Testis (tissue), 5 donors: ENCODE measurements at places on chromosomes 6 and 20.

DNA sequence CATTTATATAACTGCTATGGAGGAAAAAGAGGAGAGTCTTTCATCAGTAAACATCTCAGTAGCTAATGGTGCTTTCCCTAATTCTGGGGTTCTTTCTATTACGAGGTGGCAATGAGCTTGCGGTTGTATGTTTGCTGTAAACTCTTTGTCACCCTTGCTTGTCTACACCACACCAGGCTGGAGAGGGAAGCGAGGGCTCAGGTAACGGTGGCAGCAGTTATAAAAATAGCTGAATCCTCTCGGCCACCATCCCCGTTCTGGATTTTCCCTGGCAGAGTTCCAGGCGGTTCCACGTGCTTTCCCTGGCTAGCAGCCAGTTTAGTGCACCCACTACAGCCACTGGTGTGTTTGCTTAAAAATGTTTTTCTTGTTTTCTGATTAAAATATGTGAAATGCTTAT, 39.0 kb downstream of the MAS1 start:
- no peaks in the 10 kb centered on the region for H3K4me1 ChIP-seq
- no peaks in the 10 kb centered on the region for H3K36me3 ChIP-seq
- DNase-seq: no peak
- no peaks in the 10 kb centered on the region for H3K27me3 ChIP-seq
- no peak overlapping the region for H3K4me3 ChIP-seq

DNA sequence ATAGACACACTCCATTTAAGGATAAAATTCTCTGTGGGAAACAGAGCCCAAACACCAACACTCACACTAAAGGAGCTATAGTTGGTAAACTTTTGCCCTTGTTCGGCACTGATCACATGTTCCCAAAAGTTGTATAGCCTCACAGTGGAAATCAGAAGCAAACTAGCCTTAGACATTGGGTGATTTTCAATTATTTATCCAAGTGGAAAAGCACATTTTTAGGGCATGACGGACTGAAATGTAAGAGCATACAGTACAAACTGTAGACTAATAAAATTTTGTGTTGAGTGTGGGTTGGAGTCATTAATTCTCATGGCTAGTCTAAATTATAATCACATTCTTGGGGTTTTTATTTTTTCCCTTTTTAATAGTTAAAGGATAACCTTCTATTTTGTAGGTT, 202.4 kb downstream of the MOXD1 start:
- no peak overlapping the region for H3K4me3 ChIP-seq
- H3K27me3 ChIP-seq: no peaks in the 10 kb centered on the region
- no peaks in the 10 kb centered on the region for H3K36me3 ChIP-seq
- no peak for DNase-seq
- H3K27ac ChIP-seq: no peak overlapping the region

- H3K4me3 ChIP-seq: no peak overlapping the region
- no peak for DNase-seq
- H3K4me1 ChIP-seq: no peaks in the 10 kb centered on the region
Measured at GRCh38 chr6:68533339-68533795, 101.7 kb upstream of the ADGRB3 start.

DNA sequence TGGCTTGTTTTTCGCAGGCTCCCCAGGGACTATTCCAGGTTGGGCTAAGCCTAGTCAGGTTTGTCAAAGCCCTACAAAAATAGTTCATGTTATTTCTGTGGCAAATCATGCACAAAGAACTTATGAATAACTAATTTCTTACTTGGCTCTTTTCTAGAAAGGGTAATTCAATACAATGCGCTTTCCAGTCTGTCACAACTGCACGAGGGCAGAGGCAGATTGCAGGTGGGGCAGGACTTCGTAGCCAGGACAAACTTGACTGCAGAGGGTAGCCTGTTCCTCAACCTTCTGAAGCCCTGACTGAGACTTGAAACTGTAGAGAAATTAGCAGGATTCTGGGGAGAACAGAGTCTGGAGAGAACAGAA, 253.5 kb downstream of the QKI start:
- DNase-seq: no peak
- H3K27me3 ChIP-seq: no peaks in the 10 kb centered on the region
- no peaks in the 10 kb centered on the region for H3K4me1 ChIP-seq
- H3K4me3 ChIP-seq: no peak overlapping the region

DNA sequence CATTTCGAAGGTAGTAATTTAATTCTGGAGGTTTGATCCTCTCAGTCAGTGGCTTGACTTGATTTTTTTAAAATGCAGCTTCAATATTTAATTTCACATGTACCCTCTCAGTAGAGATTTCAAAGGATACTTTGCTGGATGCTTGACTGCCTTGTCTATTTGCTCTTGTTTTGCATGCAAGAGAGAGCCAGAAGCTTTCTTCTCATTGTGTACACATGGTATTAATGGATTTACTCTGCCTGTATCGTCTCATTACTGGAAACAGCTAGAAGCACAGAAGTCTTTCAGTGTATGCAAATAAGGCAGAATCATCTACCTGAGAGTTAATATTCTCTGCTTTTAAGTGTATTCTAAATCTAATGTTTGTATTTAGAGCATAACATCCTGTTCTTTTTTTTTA, 84.3 kb upstream of the FOXO3 start:
- no peaks in the 10 kb centered on the region for H3K36me3 ChIP-seq
- no peak overlapping the region for H3K4me3 ChIP-seq
- no peaks in the 10 kb centered on the region for H3K27me3 ChIP-seq
- no peaks in the 10 kb centered on the region for H3K4me1 ChIP-seq
- no peak overlapping the region for H3K27ac ChIP-seq
- no peak for DNase-seq
